Breast epithelium (tissue), 4 donors: ENCODE measurements at places on chromosomes 16 and 17.

GRCh38 chr16:66658860-66659190 lies 37.7 kb downstream of the CMTM4 start:
- H3K4me1 ChIP-seq = no peaks in the 10 kb centered on the region
- H3K4me3 ChIP-seq = no peak overlapping the region
- no peaks in the 10 kb centered on the region for H3K27me3 ChIP-seq
- no peak overlapping the region for H3K27ac ChIP-seq
- H3K36me3 ChIP-seq = no peaks in the 10 kb centered on the region

GRCh38 chr17:27573548-27573947 lies 57.4 kb upstream of the LGALS9 start:
- no peak overlapping the region for H3K4me3 ChIP-seq
- H3K36me3 ChIP-seq = no peaks in the 10 kb centered on the region
- DNase-seq = no peak
- H3K27ac ChIP-seq = no peak overlapping the region
- no peaks in the 10 kb centered on the region for H3K4me1 ChIP-seq

- H3K4me3 ChIP-seq = no peak overlapping the region
- DNase-seq = peak; percentile 39
- no peaks in the 10 kb centered on the region for H3K4me1 ChIP-seq
- H3K27ac ChIP-seq = no peak overlapping the region
- H3K27me3 ChIP-seq = peaks cover 7% of the 10 kb centered on the region
- no peaks in the 10 kb centered on the region for H3K36me3 ChIP-seq
These were observed 16.5 kb downstream of the CD300LB start for GRCh38 chr17:74514632-74515334.

DNA sequence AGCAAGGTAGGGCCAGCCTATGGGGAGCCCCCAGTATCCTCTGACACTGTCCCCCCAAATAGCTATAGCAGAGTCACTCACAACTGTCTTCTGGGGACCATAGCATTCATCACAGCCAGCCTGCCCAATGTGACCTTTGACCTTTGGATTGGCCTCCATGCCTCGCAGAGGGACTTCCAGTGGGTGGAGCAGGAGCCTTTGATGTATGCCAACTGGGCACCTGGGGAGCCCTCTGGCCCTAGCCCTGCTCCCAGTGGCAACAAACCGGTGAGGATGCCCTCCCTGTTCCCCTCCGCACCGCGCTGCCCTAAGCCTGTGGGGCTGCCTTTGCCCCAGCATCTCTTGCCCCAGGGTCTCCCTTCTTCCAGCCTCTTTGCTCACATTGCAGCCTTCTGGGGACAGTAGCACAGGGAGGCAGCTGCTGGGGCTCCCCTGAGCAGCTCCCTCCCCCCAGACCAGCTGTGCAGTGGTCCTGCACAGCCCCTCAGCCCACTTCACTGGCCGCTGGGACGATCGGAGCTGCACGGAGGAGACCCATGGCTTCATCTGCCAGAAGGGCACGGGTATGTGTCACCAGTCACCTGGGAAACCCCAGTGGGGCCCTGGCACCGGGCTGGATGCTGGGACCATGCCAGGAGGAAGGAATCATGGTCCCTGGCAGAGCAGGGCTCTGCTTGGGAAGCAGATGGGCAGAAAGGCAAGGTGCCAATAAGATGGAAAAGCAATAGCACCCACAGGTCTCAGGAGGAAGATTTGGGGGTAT lies 61.1 kb downstream of the MRC2 start:
- H3K36me3 ChIP-seq = no peaks in the 10 kb centered on the region
- no peaks in the 10 kb centered on the region for H3K27me3 ChIP-seq
- H3K4me1 ChIP-seq = no peaks in the 10 kb centered on the region

GRCh38 chr16:19672378-19672777 lies 45.6 kb downstream of the KNOP1 start:
- H3K4me3 ChIP-seq = no peak overlapping the region
- no peaks in the 10 kb centered on the region for H3K4me1 ChIP-seq
- no peak for DNase-seq

DNA sequence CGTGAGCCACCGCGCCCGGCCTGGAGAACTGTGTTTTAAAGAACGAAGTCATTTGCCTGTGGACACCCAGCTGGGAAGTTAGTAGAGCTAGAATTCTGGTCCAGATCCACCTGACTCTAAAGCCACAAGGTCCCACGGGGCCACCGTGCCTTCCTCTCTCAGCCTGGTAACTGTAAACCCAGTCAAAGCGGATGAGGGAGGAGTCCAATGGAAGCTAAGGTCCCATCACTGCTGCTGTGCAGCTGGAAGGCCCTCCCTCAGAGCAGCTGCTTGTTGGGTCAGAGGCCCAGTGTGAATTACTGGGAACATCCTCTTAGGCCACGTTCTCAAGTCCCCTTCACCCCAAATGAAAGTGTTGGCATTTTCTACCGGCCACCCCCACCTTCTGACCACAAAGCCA lies 48.8 kb upstream of the CACNG5 start:
- no peak for DNase-seq
- H3K27me3 ChIP-seq = no peaks in the 10 kb centered on the region
- no peaks in the 10 kb centered on the region for H3K36me3 ChIP-seq
- H3K27ac ChIP-seq = no peak overlapping the region
- no peaks in the 10 kb centered on the region for H3K4me1 ChIP-seq

DNA sequence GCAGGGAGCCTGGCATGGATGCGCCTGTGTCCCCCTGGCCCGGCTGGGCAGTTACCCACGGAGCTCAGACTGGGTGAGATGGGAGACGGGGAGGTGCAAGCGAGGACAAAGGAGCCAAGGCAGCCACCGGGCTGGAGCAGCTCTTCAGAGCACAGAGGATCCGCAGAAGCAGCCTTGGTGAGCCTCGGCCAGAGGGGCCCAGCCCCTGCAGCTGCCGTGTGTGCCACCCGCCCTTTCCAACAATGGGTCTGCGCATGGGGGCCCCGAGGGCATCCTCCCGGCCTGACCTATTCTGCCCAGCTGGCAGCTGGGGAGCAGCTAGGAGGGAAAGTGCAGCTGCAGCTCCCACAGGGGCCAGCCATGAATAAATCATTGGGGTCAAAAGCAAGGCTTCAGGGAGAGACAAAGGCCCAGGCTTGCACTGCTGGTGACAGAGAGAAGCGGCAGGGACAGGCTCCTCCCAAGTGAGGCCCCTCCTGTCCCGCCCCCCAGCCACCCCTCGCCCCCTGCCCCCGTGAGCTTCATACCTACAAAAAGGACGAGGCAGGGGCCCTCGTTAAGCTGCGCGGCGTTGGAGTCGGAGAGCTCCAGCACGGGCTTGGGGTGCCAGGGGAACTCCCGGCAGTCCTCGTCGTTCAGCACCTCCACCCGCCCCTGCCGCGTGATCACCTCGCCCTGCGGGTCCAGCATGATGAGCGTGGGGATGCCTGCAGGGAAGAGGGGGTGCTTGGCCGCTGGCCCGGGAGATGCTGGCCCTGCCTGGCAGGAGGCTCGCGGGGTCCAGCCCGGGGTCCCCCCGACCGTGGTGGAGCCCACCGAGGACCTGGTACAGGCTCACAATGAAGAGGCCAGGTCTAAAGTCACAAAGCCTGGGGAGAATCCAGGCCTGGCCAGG lies 22.6 kb downstream of the MRM3 start:
- no peaks in the 10 kb centered on the region for H3K4me1 ChIP-seq
- no peak overlapping the region for H3K27ac ChIP-seq
- no peaks in the 10 kb centered on the region for H3K36me3 ChIP-seq
- H3K4me3 ChIP-seq = no peak overlapping the region
- H3K27me3 ChIP-seq = no peaks in the 10 kb centered on the region

DNA sequence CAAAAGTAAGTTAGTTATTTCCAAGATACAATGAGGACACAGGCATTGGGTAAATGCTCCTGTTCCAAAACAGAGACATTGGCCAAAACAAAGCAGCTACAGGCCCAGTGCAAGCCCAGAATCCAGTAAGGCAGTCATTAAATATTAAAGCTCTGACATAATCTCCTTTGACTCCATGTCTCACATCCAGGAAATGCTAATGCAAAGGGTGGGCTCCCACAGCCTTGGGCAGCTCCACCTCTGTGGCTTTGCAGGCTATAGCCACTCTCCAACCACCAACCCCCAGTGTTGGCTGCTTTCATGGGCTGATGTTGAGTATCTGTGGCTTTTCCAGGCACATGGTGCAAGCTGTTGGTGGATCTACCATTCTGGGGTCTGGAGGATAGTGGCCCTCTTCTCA lies 733.4 kb upstream of the SOX9 start:
- no peaks in the 10 kb centered on the region for H3K27me3 ChIP-seq
- no peak overlapping the region for H3K4me3 ChIP-seq
- H3K4me1 ChIP-seq = no peaks in the 10 kb centered on the region
- H3K36me3 ChIP-seq = no peaks in the 10 kb centered on the region
- no peak for DNase-seq
- no peak overlapping the region for H3K27ac ChIP-seq

GRCh38 chr16:17104654-17105053 lies 366.1 kb downstream of the XYLT1 start:
- no peak for DNase-seq
- no peaks in the 10 kb centered on the region for H3K4me1 ChIP-seq
- no peaks in the 10 kb centered on the region for H3K36me3 ChIP-seq
